ENCODE measurements at places on chromosomes 6 and 20.

DNA sequence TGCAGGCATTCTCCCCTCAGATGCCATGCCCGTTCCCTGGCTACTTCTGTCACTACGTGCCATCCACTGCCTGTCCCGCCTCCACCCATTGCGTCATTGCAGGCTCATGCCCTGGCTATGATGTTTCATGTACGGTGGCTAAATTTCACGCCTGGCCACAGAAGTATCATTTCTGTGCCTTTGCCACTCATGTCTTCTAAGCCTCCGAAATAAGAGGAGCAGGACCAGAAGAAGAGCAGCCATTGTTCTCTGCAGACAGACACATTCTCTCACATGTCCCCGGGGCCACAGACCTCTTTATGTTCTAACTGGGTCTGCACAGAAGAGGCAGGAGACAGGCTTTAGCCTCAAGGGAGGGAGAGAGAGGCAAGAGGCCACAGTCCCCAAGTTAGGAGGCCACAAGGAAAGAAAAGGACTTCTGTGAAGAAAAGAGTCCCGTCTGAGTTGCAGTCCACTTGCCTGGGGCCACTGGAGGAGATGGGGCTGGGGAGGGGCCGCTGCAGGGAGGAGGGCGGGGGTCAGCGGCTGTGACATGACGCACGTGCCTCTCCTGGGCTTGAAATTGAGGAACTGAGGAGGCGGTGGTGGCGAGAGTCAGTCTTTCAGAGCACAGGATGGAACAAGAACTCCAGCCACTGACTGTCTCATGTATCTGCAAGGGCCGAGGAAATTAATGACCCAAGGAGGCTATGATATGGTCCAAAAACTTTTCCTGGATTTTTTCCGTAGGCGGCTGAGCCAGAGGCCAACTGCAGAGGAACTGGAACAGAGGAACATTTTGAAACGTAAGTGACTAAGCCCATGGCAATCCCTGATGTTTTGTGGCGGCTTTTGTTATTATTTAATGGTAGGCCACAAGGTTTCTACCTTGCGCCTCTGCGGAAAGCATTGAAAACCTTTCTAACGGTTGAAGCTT lies 55.9 kb downstream of the TBC1D7 start:
- H3K4me1 ChIP-seq: peaks cover 70% of the 10 kb centered on the region
- H3K27ac ChIP-seq: peak overlapping the region; percentile 78
- no peaks in the 10 kb centered on the region for H3K27me3 ChIP-seq
- DNase-seq: no peak
- H3K4me3 ChIP-seq: peak overlapping the region; percentile 33
- no peaks in the 10 kb centered on the region for H3K36me3 ChIP-seq

- DNase-seq: no peak
- H3K36me3 ChIP-seq: no peaks in the 10 kb centered on the region
- peaks cover 11% of the 10 kb centered on the region for H3K27me3 ChIP-seq
These were observed 1197.7 kb upstream of the CITED2 start for GRCh38 chr6:140572129-140572528.

- H3K27ac ChIP-seq: peak overlapping the region; percentile 76
- H3K27me3 ChIP-seq: no peaks in the 10 kb centered on the region
- no peaks in the 10 kb centered on the region for H3K36me3 ChIP-seq
- no peak for DNase-seq
These were observed 58.3 kb upstream of the HFE start for GRCh38 chr6:26028746-26029569.

- no peak overlapping the region for H3K4me3 ChIP-seq
- H3K36me3 ChIP-seq: no peaks in the 10 kb centered on the region
- no peaks in the 10 kb centered on the region for H3K4me1 ChIP-seq
- DNase-seq: no peak
These were observed 139.5 kb upstream of the BEND6 start for GRCh38 chr6:56815436-56815835.

DNA sequence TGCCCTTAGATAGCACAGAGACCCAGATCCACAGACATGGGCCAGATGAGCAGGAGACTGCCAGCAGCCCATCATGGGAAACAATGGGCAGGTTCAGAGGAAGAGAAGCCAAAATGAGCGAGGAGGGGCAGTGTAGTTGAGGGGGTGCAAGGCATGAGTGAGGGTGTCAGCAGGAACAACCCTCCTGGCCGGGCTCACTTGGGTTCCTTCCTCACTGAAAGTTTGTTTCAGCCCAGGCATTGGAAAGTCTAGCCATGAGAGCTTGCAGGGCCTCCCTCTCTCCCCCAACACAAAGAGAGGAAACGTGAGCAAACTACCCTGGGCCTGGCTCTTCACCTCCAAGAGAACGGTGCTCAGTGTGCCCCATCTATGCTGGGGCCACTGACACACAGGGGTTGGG lies 48.0 kb downstream of the CDH26 start:
- H3K27ac ChIP-seq: no peak overlapping the region
- no peak overlapping the region for H3K4me3 ChIP-seq
- H3K4me1 ChIP-seq: peaks cover 12% of the 10 kb centered on the region
- peaks cover 2% of the 10 kb centered on the region for H3K27me3 ChIP-seq
- DNase-seq: no peak

- no peaks in the 10 kb centered on the region for H3K36me3 ChIP-seq
- DNase-seq: no peak
These were observed 382.0 kb downstream of the TFAP2B start for GRCh38 chr6:51200676-51201075.

- no peak within 1 kb of the TSS for H3K27ac ChIP-seq
- peak within 1 kb of the TSS; percentile 79 for H3K4me3 ChIP-seq
- H3K27me3 ChIP-seq: peaks cover 23% of the 10 kb centered on the region
- peaks cover 2% of the 10 kb centered on the region for H3K4me1 ChIP-seq
These were observed at the start of gene PTK7 for GRCh38 chr6:43075670-43076463. Gene PTK7 (plus strand): TSS chr6:43076314. CDS start chr6:43076489, 175 bp downstream.

DNA sequence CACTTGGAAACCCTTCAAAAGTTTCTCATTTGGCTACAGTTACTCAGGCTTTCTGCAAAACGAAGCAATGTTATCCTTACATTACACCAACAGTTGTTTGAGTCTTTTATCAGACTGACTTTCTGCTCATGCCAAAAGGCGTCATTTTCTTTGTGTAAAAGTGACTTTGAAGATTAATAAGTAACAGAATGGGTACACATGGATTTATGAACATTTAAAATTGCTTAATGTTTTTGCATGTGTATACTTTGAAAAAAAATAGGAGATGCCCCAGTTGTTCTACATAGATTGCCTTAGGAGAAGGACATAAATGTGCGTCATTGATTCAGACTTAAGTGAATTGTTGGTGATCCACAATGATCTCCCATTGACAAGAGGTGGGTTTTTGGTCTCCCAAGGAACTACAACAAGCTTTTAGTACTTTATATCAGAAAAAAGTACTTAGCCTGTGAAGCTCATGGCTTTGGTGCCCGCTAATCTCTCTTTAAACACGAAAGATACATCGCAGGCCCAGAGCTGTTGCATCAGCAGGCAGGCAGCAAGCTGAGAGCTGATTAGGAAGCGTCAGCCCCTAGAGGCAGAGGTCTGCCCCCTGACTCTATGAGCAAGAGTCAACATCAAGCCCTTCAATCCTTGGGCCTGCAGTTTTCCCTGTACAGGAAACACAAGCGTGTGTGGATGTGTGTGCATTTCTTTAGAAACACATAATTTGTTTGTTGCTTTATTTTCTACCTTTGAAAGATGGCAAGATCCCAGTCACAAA lies 45.9 kb downstream of the SLC22A3 start:
- no peak overlapping the region for H3K4me3 ChIP-seq
- peaks cover 7% of the 10 kb centered on the region for H3K27me3 ChIP-seq
- DNase-seq: no peak
- H3K27ac ChIP-seq: no peak overlapping the region

DNA sequence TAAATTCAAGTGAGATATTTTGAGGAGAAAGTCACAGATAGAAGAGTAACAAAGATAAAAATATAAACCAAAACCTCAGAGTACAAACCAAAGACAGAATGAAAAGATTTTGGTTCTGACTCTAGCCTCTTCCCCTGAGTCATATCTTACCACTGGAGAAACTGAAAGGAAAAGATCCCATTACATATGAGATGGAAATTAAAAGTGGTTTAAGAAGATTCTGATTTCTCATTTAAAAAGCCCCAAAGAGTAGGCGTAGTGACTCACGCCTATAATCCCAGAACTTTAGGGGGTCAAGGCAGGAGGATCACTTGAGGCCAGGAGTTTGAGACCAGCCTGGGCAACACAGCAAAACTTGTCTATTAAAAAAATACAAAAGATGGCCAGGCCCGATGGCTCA lies 30.6 kb downstream of the SPINT4 start:
- peaks cover 10% of the 10 kb centered on the region for H3K36me3 ChIP-seq
- H3K27ac ChIP-seq: no peak overlapping the region
- no peak for DNase-seq
- no peaks in the 10 kb centered on the region for H3K4me1 ChIP-seq
- H3K4me3 ChIP-seq: no peak overlapping the region
- H3K27me3 ChIP-seq: peaks cover 21% of the 10 kb centered on the region

DNA sequence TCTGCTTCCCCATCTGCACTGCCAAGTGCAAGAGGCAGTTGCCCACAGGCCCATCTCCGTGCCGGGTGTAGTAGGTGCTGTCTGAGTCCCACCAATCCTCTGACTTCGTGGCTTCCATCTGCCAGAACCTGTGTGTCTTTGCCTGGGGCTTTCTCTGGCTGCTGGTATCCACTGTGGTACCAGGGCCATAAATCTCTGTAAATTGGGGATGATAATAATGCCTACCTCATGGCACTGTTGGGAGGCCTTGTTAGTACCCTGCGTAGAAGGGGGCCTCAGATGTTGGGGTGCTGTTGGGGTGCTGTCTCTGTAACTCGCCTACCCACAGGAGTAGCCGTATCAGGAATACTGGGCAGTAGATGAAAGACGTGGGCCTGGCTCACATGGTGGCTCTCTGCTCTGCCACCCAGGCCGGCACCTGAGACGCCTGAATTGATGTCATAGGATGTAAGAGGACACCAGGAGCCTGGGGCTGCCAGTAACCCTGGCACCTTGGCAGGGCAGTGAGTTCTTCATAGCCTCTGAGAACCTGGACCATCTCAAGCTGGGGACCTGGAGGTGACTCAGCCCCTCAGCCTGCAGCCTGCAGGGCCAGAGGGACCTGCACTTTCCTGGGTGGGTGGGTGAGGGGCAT lies 94.1 kb upstream of the RNF24 start:
- H3K27ac ChIP-seq: no peak overlapping the region
- no peaks in the 10 kb centered on the region for H3K36me3 ChIP-seq
- DNase-seq: no peak
- no peak overlapping the region for H3K4me3 ChIP-seq
- H3K4me1 ChIP-seq: peaks cover 7% of the 10 kb centered on the region

- H3K4me3 ChIP-seq: no peak overlapping the region
- peaks cover 53% of the 10 kb centered on the region for H3K36me3 ChIP-seq
- no peaks in the 10 kb centered on the region for H3K27me3 ChIP-seq
- no peak for DNase-seq
These were observed 98.1 kb upstream of the VSTM2L start for GRCh38 chr20:37804584-37805566.

- H3K27ac ChIP-seq: no peak overlapping the region
- no peaks in the 10 kb centered on the region for H3K27me3 ChIP-seq
- DNase-seq: no peak
- peaks cover 8% of the 10 kb centered on the region for H3K4me1 ChIP-seq
These were observed 267.7 kb downstream of the PRL start for GRCh38 chr6:22029171-22029570.

GRCh38 chr20:50194422-50194830 lies 3.8 kb downstream of the CEBPB start:
- H3K4me1 ChIP-seq: peaks cover 36% of the 10 kb centered on the region
- H3K27me3 ChIP-seq: no peaks in the 10 kb centered on the region
- H3K27ac ChIP-seq: no peak overlapping the region
- H3K36me3 ChIP-seq: no peaks in the 10 kb centered on the region
- H3K4me3 ChIP-seq: peak overlapping the region; percentile 96
- DNase-seq: no peak

DNA sequence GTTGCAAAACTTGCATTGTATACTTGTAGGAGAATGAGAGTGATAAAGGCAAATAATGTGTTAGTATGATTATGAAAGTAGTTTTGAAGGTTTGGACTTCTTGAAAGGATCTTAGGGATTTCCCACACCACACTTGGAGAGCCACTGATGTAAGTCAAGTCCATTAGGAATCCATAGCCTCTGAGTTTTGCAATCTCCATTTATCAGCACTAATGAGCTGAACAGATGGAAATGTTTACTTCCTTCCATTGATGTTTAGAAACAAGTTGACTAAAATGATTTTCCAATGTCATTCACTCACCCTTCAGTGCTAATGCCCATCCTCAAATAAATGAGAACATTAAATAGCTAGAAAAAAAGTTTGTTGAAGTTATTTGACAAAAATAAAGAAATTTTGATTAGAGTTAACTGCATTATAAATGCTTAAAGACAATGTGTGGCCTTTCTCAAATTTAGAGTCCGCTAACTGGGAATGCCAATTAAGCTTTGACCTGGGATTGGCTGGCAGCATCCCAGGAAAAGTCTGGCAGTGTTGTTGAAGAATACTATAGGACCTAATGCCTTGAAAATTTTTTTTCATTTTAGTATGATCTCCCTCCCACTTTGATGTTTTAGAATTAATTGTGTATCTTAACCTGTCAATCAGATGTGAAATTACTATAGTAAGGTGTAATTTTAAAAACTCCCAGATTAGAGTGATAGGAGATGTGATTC lies 68.0 kb downstream of the SLC35F1 start:
- H3K36me3 ChIP-seq: no peaks in the 10 kb centered on the region
- no peak for DNase-seq
- no peaks in the 10 kb centered on the region for H3K4me1 ChIP-seq
- no peak overlapping the region for H3K27ac ChIP-seq
- peaks cover 12% of the 10 kb centered on the region for H3K27me3 ChIP-seq
- no peak overlapping the region for H3K4me3 ChIP-seq

DNA sequence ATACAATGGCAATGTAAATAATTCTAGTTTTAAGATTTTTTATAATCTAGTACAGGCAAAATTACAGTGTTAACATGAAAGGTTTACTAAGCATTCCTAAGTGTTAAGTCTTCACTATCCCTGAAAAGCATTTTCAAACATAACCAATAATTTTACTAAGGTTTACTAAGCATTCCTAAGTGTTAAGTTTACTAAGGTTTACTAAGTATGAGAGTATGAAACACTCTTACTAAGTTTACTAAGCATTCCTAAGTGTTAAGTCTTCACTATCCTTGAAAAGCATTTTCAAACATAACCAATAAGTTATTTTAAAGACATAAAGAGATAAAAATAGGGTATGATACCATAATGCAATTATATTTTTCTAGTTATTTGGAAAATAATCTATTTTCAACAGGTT lies 82.6 kb downstream of the PRSS35 start:
- DNase-seq: no peak
- H3K4me3 ChIP-seq: no peak overlapping the region
- H3K27me3 ChIP-seq: peaks cover 6% of the 10 kb centered on the region
- H3K4me1 ChIP-seq: peaks cover 5% of the 10 kb centered on the region
- no peak overlapping the region for H3K27ac ChIP-seq

Data from naive thymus-derived CD8-positive, alpha-beta T cell (primary cell).